Activated T-cell treated with anti-CD3 and anti-CD28 coated beads for 1 hour (primary cell): ENCODE measurements at places on chromosomes 3 and 15.

DNA sequence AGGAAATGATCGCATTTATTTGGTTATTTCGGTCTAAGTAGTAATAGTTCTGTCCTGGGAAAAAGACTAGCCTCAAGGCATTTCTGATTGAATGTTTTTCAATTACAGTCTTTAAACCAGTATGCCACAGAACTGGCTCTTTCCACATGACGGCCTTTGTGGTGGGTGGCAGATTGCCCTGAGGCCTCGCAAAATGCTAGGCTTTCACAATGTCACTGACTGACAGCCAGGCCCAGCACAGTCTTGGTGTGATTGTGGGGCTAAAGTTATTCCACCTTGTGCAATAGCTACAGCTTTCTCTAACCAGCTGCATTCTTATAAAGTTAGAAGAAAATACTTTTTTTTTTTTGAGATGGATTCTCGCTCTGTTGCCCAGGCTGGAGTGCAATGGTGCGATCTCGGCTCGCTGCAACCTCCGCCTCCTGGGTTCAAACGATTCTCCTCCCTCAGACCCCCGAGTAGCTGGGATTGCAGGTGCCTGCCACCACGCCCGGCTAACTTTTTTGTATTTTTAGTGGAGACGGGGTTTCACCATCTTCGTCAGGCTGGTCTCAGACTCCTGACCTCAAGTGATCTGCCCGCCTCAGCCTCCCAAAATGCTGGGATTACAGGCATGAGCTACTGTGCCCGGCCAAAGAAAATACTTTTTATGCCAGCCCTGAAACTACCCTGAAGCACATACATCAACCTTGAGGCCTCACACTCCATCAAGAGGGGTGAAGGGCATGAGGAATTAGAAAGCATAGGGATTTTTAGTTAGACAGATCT lies 2.5 kb upstream of the ADIPOQ start:
- DNase-seq, result no peak

DNA sequence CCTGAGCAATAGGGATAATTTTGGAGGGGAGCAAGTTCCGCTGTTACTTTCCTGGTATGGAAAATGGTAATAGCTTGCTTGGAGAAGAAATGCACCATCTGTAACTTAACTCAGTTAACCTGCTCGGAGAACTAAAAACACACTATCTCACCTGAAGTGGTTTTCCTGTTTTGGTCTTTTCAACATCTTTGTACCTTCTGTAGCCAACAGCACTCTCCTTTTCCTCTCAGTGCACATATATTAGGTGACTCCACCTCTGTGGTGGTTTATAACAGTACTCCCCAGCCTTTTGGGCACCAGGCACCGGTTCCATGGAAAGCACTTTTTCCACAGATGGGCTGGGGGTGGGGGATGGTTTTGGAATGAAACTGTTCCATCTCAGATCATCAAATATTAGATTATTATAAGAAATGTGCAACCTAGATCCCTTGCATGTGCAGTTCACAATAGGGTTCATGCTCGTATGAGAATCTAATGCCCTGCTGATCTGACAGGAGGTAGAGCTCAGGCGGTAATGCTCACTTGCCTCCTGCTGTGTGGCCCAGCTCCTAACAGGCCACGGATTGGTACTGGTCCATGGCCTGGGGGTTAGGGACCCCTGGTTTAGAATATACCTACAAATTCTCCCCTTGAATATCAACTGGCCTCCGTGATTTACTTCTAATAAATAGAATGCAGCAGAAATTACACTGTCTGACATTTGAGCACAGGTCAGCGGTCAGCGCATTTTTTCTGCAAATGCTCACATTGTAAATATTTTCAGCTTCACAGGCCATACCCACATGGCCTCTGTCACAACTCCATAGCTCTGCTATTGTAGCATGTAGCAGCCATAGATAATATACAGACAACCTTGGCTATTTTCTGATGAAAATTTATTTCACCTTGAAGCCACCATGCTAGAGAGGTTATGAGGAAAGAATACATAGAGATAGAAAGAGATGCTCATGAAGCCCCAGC lies 83.8 kb upstream of the SUCLG2 start:
- DNase-seq, result no peak

- DNase-seq, result no peak
Measured at GRCh38 chr3:29610781-29611180, 329.9 kb downstream of the RBMS3 start.

DNA sequence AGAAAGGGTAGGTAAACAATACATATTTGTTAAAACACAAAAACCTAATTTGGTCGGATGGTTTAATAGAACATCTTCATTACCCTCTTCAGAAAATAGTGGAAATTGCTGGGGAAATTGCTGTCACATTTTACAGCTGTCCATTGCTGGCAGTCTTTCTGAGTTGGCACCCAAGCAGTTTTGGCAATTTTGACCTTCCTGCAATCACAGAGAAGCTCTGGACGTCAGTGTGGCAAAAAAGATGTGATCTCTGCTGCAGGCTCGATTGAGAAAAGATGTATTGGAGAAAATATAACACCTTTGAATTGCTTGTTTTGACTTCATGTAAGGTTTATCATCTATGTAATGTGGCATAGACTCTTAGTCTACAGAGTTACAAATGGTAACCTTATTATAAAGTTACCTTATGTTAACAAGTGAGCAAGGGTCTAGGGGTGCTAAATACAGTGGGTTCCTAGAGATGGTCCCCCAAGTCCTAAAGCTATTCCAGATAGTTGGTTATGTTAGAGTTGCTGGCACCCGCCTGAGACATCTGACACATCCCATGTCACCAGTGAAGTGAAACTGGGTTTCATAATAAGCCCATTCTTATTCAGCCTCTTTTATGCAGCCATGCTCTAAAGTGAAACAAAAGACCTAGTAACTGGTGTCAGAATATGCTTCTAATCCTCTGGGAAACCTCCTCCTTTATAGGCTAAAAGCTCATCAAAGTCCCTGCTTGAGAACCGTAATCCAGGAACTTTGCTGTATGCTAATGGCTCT lies 14.0 kb downstream of the UBE2E1 start:
- no peak for DNase-seq

DNA sequence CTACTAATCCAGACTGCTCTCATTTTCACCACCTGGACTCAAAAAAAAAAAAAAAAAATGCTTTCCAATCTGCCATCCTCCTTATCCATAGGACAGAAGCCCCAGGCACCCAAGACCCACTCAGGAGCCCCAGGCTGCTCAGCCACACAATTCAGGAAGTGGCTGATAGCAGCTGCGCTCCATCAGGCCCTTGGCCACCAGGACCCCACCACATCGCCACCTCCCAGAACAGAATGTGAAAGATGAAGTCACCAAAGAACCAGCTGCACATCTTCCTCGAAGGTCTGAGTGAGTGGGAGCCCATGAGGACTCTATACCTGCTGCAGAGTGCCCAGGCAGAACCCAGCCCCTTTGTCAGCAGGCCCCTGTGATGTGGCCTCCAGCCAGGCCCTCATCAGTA lies 19.5 kb downstream of the POC1A start:
- DNase-seq, result no peak

DNA sequence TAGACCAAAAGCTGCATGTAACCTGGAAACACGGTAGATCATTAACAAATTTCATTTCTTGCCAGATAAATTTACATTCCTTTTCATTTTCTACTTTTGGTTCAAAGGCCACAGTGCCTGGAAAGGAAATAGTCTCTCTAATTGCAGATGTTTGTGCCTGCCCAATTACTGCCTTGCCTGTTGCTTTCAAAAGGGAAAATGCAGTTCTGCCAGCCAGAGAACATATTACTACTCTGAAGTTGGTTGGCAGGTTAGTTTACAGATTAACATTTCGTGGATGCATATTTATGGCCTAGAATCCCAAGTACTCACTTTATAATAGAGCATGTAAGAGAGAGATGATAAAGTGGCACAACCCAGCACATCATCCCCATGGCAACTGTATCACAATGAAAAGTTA lies 124.3 kb upstream of the LRRC3B start:
- DNase-seq, result no peak

GRCh38 chr15:63447017-63447676 lies 57.2 kb upstream of the USP3 start:
- DNase-seq, result no peak

- no peak for DNase-seq
Measured at GRCh38 chr15:63157891-63158431, 684 bp upstream of the RPS27L start.

DNA sequence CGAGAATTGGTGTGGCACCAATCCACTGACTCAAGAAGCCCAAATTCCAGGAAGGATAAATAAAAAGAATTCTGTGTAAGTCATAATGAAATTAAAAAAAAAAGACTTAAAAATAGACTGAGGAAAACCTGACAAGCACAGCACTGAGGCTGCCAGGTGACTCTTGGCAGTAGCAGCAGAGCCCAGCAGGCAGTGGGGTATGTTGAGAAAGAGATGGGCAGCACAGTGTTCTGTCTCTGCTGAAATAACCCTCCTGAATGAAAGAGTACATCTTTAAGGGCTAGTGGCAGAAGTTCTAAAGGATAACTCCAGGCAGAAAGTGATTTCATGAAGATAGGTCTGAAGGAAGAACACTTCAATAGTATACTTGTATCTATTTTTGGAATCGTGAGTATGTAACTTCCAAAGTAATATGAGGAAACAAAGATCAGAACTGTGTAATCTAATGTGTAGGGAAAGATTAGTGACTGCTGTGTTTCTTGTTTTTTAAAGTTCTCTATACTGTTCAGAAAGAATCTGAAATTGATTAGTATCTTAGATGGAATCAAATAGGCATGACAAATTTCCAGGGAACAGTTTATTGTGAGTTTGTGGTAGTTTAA lies 75.9 kb downstream of the RAB7A start:
- DNase-seq, result no peak
